ENCODE measurements at places on chromosomes 6 and 20. TPM values are rescaled to one million over a fixed set of nuclear protein-coding genes. Genes with fewer than 3 reads are reported as not detected.

DNA sequence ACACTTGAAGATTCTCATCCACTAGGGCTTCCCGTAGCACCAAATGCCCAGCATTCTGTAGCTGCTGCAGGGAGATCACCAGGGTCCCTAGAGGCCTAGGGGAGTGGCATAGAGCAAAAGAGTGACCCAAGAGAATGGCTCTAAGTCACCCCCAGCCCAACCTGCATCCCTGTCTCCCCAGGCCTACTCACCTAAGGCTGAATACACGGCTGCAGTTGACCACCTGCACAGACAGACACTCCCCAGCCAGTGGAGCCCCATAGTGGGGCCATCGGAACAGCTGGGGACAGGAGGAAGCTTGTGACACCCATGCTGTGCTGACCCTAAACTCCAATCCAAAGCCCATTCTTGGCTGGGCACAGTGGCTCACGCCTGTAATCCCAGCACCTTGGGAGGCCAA is 9.5 kb upstream of the SPAG4 start:
- no peak for DNase-seq

DNA sequence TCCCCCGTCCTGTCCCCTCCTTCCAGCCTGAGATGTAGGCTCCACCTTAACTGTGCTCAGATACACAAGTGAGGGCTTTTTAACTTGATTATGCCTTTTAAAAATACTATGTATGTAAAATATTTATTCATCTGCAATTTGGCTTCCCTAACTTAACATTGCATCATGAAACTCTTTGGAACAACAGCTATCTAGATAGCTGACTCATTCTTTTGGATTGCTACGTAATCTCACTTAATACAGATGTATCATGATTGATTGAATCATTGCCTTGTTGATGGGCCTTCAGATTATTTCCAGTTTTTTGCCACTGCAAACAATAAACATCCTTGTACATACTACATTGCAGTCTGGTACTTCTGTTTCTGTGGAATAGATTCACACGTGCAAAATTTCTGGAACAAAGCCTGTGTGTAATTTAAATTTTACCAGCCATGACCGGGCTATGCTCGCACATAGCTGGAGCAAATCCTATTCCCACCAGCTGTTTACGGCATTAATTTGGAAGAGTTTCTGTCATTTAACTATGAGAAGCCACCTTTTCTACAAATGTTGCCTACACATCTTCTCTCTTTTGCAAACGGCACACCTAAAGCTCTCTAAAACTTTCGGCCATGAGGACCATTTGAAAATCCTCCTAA is 6.5 kb downstream of the PRND start:
- no peak for DNase-seq

The RAB32 gene
- 29.1 TPM for total RNA-seq

- DNase-seq = no peak
These were observed 1.6 kb downstream of the ZSWIM1 start for GRCh38 chr20:45882469-45883099.

DNA sequence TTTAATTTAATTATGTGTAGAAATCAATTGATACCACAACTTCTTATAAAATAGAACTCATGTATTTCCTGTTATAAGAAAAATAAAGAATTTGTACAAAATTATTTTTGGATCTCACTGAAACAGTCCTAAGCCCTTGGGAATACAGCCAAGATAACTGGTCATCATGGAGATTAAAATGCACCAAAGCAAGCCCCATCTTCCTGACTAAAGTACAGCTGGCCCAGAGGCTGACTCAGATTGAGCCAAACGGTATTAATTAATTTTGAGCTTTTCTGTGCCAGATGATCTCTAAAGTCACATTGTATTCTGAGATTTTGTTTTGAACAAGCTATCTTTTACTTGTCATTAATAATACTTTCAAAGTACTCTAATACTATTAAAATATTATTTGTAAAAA is 978.5 kb downstream of the TBC1D32 start:
- no peak for DNase-seq

The ENPP4 gene
- total RNA-seq = 34.8 TPM

DNA sequence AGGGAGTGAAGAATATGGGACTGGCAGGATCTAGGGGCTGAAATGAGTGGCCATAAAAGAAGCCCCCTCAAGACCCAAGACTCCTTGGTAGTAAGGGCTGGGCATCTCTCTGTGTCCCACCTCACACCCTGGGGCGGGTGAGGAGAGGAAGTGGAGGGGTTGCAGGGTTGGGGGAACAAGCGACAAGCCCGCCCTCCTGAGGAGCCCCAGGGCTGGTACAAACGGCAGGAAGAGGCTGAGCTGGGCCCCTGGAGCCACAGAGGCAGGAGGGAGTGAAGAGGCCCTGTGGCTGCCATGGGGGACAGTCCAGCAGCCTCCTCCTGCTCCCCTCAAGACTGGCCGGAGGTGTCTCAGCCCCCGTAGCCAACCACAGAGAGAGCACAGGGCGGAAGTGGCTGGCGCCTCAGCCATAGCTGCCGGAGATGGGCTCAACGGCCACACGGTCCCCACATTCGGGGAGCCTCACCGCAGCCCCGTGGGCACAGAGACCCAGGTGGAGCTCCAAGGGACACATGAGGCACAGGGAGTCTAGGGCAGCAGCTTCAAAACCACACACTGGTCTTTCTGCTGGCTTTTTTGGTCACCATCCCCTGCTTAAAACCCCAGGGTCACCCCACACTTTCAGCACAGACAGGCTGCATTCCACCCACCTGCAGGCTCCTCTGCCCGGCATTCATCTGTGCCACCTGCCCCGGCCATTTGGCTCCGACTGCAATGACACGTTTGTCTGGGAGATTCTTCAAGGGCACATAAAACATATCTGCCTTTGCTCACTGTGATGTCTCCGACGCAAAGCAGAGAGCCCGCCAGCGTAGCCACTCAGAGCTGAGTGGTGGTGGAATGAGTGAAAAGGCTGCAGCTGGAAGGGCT is 524 bp downstream of the C20orf203 start:
- no peak for DNase-seq

GRCh38 chr6:131372535-131372934 is 200.5 kb upstream of the ARG1 start:
- DNase-seq = no peak

- no peak for DNase-seq
These were observed 670 bp upstream of the PARD6B start for GRCh38 chr20:50730765-50731054.

The EYS gene
- 3.5 TPM for total RNA-seq

DNA sequence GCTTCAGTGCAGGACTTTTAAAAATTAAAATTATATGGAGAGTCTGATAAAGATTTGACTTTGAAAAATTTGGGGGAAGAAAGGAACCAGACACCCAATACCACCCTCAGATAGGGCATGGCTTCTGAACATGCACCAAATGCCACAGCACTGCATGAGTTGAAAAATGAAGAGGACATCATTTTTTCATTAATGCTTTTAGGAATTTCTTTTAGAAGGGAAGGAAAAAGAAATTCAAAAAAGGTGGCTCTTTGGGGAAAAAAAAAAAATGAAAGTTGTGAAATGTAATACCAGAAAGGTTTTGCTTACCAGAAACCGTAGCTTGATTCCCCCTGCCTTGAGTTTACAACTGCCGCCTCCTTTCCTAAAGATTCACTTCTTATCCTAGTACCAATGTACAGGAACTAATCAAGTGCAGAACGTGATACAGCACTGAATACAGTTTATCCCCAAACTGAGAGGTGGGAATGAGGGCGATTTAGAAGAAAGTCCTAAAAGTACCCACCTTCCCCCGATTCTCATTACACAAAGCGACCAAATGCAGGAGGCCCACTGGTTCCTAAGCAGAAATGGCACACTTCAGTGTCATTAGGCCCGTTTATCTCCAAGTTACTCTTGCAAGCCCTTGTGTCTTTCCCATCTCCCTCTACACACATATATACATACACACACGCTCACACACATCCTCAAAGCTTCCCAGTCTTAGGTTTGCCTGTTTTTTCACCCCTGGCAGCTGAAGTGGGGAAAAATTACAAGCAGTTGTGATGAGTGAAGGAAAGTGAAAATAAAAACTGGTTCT is 2.8 kb downstream of the PPP1R10 start:
- DNase-seq = no peak

The MICB gene
- total RNA-seq = 1.9 TPM

DNA sequence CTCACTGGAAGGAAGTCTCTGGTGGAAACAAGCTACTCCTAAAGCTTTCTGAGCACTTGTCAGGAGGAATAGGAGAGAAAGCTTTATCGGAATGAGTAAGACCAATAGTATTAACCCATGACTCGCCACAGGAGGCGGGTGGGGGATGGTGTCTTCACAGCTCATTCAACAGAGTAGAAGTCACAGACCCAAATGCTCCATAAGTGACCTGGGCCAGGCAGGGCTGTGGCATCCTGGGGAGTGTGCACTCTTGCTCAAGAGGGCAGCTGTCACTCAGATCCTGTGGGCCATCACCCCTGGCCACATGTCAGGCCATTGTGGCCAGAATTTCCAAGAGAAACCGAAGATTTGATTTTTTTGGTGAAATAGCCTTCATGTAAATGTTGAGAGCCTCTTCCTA is 116.0 kb downstream of the SYCP2 start:
- DNase-seq = no peak

- DNase-seq = no peak
These were observed 47.8 kb downstream of the CARMIL1 start for GRCh38 chr6:25326960-25327359.

The TCP11 gene
- 0.30 TPM for total RNA-seq

- DNase-seq = no peak
These were observed 579.1 kb downstream of the DOK5 start for GRCh38 chr20:55054453-55054852.

GRCh38 chr6:149636124-149636523 is 12.4 kb downstream of the KATNA1 start:
- no peak for DNase-seq

The SRF gene
- total RNA-seq = 17.7 TPM

- DNase-seq = no peak
These were observed 16.7 kb downstream of the ACOT13 start for GRCh38 chr6:24683297-24684296.

DNA sequence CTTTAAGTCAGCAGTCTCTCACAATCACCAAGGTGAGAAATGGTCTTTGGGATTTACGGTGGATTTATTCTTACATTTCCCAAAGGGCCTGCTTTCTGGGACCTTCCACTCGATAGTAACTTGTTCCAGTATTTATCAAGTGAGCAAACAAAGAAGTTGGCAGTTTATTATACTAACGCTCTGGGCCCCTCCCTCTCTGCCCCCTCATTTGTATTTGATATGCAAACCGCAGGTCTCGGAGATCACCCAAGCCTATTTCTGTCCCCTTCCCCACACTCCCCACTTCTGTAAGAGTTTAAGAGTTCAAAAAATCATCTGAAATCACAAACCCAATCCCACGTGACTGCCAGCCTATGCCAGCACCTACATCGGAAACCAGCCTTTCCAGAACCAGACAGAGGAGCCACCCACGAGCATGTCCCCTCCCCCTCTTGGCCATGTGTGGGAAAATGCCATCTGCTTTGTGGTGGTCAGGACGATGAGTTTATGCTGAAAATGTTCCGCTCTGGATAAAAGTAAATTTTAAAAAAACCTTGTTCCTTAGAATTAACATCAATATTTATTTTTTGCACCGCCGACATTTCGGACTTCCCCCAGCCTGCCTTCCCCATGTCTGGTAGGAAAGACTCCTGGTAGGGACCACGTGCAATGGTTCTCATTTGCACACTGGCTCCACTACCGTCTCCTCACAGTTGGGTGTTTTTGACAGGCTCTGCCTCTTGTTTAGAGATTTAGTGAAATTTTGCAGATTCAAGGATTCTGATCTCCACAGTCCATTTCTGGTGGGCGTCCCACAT is 281.0 kb downstream of the TFAP2C start:
- DNase-seq = no peak
